Fibroblast of skin of right biceps (primary cell): ENCODE measurements at places on chromosomes 6 and 20.

GRCh38 chr6:13292774-13293173 lies 35.6 kb downstream of the TBC1D7 start:
- DNase-seq = no peak

DNA sequence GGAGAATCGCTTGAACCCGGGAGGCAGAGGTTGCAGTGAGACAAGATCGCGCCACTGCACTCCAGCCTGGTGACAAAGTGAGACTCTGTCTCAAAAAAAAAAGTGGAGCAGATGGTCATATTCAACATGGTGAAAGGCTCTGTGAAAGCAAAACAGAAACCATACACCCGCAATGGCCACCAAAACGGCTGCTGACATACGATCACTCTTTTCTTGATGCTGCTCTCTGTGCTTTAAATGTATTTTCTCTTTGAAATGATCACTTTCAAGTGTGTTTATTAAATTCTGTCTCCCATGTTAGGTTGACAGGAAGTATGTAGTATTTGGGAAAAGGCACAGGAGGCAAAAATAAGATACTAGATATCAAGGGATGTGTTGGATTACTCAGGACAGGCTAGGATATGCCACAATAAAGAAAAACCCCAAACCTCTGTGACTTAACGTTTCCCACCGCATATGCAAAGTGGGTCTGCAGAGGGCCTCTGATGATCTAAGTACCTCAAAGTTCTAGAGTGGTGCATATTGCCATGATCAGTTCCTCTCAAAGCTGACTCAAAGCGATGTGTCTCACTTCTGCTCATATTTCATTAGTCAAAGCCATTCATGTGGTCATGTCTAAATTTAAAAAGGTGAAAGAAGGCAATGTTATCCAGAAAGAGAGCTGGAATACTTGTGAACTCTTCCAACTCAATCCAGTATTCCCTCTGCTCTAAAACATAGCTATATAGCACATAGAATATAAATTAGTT lies 155.1 kb upstream of the SOX4 start:
- peak; percentile 26 for DNase-seq

DNA sequence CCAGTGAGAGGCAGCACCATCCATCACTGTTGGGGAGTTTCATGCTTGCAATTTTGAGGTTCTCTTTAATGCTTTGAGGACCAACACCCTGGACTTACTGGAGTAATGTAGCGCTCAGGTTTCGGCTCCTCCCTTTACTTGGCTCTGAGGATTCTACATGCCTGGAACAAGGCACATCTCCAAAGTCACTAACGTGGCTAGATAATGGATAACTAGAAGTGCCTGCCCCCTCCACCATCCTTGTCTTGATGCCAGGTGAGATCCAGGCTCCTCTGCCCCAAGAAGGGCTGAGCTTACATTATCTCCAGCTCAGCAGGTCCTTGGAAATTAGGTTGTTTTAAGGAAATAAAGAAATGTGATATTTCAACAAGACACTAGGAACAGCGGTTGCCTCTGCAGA lies 75.5 kb upstream of the ZNFX1 start:
- DNase-seq = no peak

DNA sequence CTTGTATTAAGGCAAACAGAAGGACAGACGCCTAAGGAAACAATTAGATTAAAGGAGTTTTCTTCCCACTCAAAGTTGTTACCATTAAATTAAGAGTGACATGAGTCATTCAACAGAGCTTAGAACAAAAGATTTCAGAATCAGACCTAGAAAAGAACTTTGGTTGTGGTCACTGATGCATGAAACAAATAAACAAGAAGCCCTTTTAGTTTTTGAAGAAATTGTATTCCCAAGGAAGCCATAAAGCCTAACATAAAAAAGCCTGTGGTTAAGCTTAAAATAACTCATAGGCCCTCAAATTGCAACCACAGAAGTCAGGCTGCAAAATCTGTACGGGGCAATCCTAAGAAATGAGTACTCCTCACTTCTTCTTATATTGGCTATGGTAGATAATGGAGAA lies 17.9 kb upstream of the TRIM26 start:
- DNase-seq = no peak

GRCh38 chr6:132673376-132674094 lies 14.6 kb upstream of the TAAR1 start:
- DNase-seq = no peak

- DNase-seq = no peak
Observed at GRCh38 chr6:10522929-10523573, 1.9 kb downstream of the GCNT2 start.

GRCh38 chr20:15889061-15889460 lies 684.2 kb downstream of the KIF16B start:
- DNase-seq = no peak

DNA sequence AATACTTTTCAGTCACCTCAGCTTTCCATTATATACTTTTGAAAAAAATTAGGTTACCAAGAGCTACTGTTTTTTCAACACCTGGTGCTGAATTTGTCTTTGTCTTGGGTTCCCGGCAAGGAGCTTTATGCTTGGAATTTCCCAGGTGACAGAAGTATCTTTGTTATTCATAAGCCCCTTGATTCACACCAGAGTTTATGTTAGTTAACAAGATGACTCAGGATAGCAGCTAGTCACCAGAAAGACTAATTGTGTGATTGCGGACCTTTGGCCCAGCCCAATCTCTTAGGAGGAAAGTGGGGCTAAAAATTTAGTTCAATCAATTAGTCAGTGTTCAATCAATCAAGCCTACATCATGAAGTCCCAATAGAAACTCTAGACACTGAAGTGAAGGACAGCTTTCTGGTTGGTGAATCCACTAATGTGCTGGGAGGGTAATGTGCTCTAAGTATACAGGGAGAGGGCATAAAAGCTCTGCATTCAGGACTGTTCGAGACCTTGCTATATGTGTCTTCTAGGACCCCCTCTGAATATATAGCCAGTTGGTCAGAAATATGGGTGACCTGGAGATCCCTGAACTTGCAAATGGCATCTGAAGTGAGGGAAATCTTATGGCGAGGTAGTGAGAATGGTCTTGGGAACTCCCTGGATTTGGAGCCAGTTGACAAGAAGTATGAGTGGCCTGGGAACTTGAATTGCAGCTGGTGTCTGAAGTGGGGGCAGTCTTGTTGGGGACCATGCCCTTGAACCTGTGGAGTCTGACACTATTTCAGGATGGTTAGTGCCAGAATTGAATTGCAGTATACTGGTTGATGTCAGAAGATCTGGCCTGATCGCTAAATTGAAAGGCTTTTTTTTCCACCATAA lies 16.2 kb downstream of the TMEM30A start:
- DNase-seq = peak; percentile 20

DNA sequence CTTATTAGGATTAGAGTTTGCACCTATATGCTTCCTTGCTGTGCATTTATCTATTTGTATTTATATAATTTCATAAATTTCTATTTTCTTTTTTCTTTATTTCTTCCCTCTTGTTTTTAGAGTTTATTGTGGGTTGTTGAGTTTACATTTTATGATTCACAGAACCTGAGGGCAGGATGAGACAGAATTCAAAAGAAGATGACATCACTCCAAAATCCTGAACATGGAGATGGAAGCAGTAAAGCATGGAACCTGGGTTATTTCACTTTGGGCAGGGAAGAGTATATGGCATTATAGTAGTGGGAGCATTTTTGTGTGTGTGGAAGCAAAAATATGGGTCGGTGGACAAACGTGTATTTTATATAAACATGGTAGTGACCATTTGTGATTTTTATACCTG lies 157.5 kb downstream of the RFX6 start:
- DNase-seq = no peak

GRCh38 chr6:110875548-110876169 lies 1.1 kb downstream of the AMD1 start:
- peak; percentile 33 for DNase-seq

DNA sequence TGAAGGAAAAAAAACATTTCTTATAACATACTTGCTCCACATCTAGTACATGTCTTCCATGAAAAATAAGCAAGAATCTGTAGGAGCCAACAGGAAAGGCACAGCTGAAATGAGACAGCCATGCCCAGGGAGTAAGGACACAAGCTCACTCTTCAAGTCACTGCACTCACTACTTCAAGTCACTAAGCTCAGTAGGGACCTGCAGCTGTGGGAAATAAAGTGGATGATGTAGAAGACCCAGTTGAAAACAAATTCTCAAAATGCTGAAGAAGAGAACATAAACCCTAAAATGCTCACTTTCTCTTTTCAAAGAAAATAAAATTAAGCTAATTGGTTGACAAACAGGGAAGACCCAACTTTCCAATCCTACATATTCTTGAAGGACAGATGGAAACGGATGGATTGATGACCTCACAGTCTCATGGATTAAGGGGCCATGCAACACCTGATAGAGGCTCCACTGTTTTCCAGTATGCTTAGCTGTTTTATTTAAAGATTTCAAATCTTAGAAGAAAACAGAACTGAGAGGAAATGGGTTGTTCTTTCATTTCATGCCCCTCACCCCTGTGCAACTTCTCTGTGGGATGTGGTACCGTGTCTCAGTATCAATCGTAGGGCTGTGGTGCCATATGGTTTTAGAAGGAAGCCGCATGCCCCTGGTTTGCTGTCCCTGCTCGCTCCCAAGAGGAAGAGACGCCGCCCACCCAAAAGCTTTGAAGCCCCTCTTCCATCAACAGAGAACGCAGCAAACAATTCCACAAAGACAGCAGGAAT lies 133.3 kb downstream of the WDR27 start:
- no peak for DNase-seq

DNA sequence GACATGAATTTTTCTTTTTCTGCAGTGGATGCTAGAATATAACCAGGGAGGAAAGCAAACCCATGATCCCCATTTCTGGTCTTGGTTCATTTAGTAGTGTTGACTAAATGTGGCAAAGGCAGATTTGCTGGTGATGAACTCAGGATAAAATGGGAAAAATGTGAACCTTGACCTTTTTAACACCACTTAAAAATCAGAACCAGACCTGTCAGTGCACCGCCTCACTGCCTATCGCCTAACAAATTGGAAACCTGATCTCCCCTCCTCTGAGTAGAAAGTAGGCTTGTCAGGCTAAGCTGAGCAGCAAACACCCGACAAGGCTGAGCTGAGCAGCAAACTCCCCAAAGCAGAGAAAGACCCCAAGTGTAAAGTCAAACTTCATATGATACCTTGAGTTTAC lies 254.8 kb downstream of the FOXC1 start:
- peak; percentile 15 for DNase-seq

GRCh38 chr6:36460916-36461315 lies 18.1 kb downstream of the KCTD20 start:
- DNase-seq = no peak

DNA sequence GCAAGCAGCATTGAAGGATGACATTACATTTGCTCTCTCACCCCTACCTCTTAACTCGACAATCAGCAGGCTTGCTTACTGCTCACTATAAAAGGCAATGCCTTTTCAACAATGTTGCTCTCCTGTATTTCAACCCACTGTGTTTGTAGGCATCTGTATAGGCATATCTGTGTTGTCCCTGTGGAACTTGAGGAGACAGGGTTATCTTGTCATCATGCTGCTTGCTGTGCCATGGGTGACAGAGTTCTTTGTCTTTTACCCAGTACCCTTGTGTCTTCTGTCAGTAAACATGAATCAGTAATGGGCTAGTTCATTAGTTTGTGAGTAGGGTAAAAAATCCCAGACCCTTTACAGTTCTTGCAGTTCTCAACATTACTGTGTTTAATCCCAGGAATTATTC lies 25.2 kb downstream of the PHF3 start:
- no peak for DNase-seq

GRCh38 chr6:166076625-166077024 lies 91.0 kb downstream of the TBXT start:
- no peak for DNase-seq

DNA sequence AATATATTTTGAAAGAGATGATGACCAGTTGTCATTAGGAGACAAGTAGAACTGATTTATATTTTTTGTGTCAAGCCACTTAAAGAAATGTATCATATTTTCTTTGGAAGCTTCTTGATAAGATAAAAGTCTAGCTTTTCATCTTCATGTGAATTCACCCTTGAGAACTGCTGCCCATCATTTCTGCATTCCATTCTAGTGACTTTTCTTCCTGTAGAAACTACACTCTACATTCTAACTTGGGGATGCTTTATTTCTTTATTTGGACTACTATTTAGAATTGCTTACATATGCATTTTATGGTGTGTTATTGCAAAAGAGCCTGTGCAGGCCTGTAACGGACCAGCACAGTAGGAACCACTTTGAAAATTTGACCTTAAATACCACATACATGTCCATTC lies 335.0 kb upstream of the KCNQ5 start:
- DNase-seq = peak; percentile 84

DNA sequence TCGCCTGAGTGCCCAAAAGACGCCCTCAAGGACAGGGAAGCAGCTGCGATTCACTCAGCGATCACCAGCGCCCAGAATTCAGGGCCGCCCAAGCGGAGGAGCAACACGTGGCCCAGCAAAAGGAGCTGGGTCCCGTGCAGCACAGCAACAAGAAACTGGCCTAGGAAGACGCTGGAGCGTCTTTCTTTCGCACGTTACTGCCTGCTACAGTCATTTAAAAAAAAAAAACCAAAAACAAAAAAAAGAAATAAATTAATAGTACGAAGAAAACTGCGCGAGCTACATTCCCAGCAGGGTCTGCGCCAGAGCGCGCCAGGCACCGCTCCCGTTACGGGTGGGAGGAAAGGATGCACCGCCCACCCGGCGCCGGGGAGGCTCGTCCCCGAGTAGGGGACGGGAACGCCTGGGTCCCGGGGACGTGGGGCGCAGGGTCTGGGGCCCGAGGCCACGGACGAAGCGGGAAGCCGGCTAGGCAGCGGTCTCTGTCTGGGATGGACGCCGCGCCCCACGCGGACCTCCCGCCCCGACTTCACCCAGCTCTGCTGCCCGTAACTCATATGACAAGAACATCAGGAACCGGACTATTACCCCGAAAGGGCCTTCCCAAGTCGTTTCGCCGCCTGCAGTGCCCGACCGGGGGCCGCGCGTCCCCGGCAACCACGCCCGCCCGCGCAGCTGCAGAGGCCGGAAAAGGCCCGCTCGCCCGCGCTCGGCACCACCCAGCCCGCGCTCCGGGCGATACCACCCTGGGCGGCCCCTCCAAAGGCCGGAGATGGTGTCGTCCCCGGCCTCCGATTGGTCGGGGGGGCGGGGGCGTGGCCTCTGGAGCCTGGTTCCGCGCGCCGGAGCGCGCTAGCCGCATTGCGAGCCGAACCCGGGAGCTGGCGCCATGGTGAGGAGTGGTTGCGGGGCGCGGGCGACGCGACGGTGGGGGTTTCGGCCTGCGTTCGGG lies at the start of gene NOP56:
NOP56 (plus strand) TSS at position 861 of the 952 bp plus-strand sequence; CDS start at position 890, 29 bp downstream.
- DNase-seq = peak; percentile 93

GRCh38 chr20:5608104-5608441 lies 142.1 kb upstream of the SHLD1 start:
- DNase-seq = no peak
